Breast epithelium (tissue), 4 donors: ENCODE measurements at places on chromosomes 4 and X.

- DNase-seq: no peak
These were observed 570.4 kb upstream of the DIPK2B start for GRCh38 chrX:45771114-45771513.

- DNase-seq: no peak
These were observed 67.7 kb upstream of the SPANXN2 start for GRCh38 chrX:143788265-143788664.

DNA sequence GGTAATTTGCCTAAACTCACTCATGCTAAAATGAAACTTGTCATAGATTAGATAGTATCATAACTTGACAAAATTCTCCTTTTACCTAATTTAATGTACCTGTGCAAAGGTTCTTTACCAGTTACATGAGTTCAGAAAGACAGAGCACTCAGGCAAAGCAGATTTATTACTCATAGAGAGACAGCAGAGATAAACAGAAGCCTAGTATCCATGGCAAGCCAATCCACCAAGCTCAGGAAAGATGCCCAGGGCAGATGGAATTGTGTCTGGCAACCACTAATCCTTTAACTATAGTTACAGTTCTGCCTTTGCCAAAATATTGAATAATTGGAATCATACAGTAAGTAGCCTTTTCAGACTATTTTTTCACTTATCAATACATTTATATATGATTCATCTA is 826.2 kb downstream of the TECRL start:
- no peak for DNase-seq

DNA sequence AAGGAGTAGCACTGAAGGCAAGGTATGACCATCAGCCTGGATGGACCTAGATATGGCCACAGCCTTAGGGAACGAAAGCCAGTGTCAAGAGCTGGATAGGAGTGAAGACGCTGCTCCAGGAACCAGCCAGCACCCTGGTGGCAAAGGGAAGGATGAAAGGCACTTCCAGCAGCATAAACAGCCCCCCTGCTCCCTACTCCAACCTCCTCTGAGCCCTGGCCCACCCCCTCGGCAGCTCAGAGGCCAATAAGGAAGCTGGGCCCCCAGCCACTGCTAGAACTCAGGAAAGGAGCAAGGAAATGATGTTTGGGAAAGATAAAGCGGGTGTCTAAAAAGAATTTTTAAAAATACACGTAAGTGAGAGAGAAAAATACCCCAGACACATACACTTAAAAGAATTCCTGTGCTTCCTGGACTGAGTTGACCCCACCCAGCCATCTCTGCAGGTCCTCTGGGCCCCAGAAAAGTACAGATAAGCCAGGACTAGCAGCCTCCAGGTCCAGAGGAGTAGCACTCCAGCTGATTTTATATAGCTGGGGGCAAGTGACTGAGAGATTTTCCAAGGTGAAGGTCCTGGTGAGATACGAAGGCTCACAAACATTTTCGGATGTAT is 170.4 kb downstream of the SHROOM4 start:
- no peak for DNase-seq

- no peak for DNase-seq
These were observed 30.6 kb upstream of the TMEM184C start for GRCh38 chr4:147586637-147587036.

DNA sequence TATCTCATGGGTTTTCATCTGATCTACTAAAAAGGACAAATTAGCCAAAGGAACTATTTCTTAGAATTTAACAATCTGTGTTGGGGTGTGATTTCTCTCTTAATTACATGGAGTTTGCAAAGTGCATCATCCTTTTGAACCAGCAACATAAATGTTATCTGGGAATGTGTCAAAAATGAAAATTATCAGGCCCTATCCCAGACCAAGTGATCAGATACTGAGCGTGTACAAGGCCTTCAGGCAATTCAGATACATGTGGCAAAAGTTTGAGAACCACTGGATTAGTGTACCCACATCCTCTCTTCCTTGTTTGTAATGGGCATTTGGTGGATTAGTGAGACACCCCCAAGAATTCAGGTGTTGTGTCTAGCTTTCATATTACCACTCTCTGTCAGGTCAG is 3.8 kb downstream of the SH3D19 start:
- no peak for DNase-seq

GRCh38 chr4:121582296-121582695 is 114.5 kb downstream of the ANXA5 start:
- DNase-seq: no peak

DNA sequence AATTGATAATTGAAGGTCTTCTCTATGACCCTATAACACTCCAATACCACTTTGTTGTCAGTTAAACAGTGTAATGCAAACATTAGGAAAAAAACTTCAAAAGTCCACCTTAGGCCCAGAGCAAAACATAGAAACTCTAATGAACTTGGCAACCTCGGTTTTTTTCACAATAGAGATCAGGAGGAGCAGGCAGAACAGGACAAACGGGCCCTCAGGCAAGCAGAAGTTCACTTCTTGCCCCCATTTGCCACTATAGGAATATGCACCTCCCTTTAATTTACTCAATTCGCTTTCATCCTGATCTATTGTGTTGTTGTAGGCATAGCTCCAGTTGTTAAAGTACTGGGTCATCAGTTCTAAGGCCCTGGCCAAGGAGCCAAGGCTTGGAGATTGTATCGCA is 18.2 kb downstream of the ACOX3 start:
- DNase-seq: peak; percentile 77

- no peak for DNase-seq
These were observed 1.6 kb downstream of the HPGD start for GRCh38 chr4:174520660-174521059.

- DNase-seq: no peak
These were observed 54.7 kb upstream of the TRPC5 start for GRCh38 chrX:112137276-112137675.
